CD4-positive, alpha-beta T cell treated with Interleukin-12 subunit alpha and Interleukin-12 subunit beta, for 1 hour (primary cell): ENCODE measurements at places on chromosomes 1 and 21.

GRCh38 chr1:155591770-155592169 lies 18.2 kb upstream of the MSTO1 start:
- peak; percentile 77 for DNase-seq

GRCh38 chr1:56522680-56523079 lies 56.7 kb downstream of the PLPP3 start:
- DNase-seq = no peak

DNA sequence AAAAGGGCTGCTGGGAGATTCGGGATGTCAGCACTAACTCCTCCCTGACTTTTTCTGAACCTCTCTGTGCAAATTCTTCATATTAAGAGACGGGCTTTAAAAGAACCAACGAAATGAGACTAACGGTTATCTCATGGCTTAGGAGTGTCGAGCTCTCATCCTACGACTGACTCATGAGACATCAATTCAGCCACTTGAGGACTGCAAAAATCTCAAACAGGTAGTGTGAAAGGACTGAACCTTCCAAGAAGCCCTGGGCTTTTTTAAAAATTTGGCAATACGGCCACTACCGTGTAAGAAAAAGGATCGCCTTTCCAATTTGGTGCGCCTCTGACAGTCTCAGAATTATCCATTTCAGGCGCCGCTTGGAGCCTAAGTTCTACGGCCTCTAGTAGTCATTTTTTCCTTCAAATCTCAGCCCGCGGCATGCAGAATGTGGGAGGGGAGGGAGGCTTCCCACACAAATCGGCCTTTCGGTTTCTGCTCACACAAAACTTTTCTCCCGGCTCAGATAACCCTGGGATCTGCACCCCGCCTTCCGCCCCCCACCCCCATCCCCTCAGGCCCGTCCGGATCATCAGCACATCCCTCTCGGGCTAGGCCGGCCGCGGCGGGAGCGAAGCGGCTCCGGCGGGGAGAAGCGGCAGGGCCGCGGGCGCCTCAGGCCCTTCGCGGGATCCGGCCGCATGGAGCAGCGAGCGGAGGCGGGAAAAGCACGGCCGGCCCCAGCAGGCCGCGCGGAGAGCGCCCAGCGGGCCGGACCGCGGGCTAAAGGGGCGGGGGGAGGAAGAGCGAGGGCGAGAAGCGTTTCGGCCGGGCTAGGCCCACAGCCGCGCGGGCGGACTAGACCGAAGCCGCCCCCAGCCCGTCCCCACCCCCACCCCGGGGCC lies 618 bp downstream of the HNRNPR start:
- DNase-seq = peak; percentile 25

DNA sequence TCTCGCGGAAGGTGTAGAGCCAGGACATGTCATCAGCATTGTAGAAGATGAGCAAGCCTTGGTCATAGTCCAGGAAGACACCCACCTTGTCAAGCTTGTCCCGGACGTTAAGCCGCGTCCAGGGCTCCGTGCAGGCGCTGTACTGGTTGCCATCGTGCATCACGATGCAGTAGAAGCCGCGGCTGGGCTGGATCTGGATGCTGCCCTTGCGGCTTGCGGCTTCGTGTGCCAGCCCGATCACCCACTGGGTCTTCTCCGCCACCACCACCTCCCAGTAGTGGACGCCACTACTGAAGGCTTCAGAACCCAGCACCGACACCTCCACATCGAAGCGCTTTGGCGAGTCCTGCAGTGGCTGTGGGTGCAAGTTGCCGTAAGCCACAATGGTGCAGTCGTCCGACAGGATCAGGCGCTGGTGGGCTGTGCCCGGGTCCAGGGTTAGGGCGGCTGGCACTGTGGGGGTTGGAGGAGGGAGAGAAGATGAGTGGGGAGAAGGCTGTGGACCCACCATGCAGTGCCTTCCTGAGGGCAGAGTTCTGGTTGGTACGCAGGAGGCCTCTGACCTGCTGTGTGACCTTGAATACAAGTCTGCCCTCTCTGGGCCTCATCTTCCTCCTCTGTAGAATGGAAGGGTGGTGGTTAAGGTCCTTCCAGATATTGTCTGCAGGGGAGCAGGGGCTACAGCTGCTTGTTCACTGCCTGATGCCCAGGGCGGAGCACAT lies 34.4 kb downstream of the TRIM62 start:
- DNase-seq = no peak

DNA sequence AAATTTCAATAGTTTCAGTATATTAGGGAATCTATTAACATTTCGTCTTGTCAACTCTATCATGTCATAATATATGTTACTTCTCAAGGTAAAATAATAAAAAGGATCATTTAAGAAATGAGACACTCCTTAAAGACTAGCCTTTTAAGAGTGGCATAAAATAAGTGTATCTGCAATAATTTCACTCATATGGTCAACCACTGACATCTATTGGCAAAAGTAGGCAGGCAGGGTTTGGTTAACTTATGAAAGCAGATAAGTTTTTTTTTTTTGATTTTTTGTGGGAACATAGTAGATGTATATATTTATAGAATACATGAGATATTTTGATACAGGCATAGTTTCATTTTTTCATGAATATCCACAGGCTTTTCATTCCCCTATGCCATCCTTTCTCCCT lies 5.5 kb upstream of the RGS21 start:
- no peak for DNase-seq

GRCh38 chr1:151976015-151976343 lies 17.7 kb downstream of the S100A10 start:
- DNase-seq = no peak

DNA sequence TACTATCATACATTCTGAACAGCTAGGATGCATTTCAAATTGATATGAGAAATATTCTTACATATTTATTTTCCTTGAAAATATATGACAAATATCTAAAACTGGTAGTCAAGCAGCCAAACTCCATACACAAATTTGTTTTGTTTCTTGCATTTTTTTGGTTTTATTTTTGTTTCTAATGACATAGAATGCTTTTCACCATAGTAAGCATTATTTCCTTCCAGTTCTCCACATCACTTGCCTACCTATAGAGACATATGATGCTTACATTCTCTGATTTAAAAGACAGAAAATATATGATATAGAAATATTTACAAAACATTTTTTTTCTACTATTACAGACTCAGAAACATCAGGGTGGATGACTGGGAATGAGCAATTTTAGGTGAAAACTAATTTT lies 726.4 kb upstream of the ADGRL4 start:
- DNase-seq = no peak

DNA sequence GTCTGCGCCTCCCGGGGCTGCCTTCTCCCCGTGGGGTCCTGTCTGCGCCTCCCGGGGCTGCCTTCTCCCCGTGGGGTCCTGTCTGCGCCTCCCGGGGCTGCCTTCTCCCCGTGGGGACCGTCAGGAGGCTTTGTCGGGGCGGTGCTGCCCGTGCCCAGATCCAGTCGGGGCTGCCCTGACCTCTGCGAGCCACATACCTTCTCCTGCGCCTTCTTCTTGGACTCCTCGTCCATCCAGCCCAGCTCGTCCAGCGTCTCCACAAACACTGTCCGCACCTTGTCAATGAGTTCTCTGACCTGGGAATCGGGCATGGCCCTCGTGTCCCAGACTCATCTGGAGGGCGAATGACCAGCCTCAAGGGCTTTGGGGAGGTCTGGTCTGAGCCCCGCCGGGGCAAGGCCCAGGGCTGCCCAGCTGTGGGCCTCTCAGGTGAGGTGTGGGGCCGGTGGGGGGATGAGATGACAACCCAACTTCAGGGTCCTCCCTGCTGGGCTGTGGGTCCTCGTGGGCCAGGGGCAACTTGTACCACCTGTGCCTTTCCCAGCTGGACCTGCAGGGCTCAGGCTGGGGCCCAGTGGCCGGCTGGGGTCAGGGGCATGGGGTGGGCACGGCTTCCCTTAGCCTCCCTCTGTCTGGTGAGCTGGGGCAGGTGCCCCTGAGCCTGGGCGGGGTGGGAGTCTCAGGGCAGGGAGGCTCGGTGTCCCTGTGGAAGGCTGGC lies 9.4 kb downstream of the PRXL2B start:
- DNase-seq = no peak

GRCh38 chr1:198143797-198144196 lies 13.0 kb upstream of the NEK7 start:
- DNase-seq = no peak

- no peak for DNase-seq
These were observed 44.7 kb downstream of the SLC30A10 start for GRCh38 chr1:219883400-219884332.

GRCh38 chr21:42473498-42474042 lies 22.5 kb downstream of the RSPH1 start:
- no peak for DNase-seq

DNA sequence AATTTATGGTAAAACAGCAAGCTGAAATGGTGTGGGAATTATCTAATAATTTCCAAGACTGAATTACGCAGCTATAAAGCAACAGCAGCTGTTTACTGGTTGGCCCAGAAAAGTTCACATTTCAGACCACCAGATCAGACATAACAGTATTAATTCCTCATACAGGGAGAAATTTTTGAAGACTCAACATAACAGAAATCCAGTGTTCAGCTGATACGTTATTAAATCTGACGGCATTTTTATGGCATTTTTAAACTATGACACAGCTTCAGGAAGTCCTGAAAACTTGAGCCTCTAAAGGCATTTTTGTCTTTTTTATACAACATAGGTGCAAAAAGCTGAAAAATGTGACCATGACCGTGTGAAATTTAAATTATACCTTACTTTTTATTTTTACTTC lies 91.2 kb downstream of the APP start:
- DNase-seq = no peak

- DNase-seq = no peak
These were observed 95.8 kb upstream of the HOOK1 start for GRCh38 chr1:59718989-59719360.

DNA sequence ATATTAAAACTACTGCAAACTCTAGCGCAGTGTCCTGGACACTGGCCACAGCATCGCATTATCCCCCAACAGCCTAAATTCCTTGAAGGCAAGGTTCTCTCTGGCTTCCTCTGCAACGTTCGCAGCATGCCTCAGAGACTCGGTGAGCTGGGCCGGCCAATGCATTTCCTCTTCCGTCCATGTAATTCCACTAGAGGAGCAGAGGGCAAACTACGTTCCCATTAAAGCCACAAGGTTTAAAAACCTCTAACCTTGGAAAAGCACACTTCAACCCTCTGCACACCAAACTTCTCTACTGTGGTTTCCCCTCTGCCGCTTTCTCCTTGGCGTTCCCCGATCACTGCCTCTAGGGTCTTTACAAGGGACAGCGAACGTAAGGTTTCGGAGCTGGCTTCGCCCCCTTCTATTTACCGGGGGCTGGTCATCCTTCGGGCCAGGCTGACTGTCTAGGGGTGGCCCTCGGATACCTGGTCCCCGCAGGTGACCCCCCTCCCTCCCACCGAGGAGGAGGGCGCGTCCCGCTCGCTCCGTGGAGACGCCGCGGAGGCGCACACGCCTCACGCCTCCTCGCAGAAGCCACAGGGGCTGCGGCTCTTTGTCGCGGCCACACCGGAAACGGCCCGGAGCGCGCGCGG lies 456 bp upstream of the SMYD2 start:
- DNase-seq = no peak

GRCh38 chr1:39508857-39509305 lies 17.4 kb downstream of the BMP8A start:
- DNase-seq = no peak
